AG08396 (cell line): ENCODE measurements at places on chromosomes 16 and 17.

DNA sequence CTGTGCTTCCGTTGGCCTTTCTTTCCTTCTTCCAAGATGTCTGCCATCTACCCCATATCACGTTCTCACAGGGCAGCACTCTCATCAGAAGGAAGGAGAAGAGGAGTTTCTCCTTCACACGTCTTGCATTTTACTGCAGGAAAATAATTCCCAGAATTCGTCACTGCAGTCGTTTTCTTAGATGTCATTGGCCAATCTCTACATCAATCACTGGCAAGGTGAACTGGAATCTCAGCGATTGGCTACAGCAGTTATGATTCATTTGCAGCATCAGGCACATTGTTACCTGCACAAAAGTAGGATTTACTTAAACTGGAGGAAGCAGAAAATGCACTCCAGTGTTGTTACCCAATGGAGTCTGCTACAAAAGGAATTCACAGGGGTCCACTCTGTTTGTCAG is 277.2 kb upstream of the RBFOX1 start:
- no peak for DNase-seq

DNA sequence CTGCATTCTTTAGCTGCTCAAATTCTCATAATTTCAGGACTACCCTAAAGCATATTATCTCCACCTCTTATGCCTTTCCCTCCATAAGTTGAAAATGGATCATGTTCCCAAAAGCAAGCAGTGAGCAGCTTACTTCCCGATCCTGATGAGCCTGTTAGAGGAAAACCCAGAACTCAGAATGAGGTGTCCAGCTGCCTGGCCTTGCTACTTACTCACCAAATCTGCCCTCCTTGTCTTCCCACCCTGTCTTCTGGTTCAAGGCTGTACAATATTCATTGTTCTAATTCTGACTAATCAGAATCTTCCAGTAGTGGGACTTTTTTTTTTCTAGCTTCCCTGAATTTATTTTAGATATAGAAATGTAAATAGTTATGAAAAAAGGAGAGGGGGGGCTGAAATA is 10.8 kb downstream of the LYRM1 start:
- no peak for DNase-seq

GRCh38 chr16:84598360-84598759 is 19.5 kb downstream of the COTL1 start:
- no peak for DNase-seq

- no peak for DNase-seq
These were observed 97.9 kb upstream of the ZNF469 start for GRCh38 chr16:88284626-88285513.
